ENCODE measurements at places on chromosomes 16 and 17.

- DNase-seq: no peak
Measured at GRCh38 chr17:10217916-10218315, 19.5 kb upstream of the GAS7 start.

DNA sequence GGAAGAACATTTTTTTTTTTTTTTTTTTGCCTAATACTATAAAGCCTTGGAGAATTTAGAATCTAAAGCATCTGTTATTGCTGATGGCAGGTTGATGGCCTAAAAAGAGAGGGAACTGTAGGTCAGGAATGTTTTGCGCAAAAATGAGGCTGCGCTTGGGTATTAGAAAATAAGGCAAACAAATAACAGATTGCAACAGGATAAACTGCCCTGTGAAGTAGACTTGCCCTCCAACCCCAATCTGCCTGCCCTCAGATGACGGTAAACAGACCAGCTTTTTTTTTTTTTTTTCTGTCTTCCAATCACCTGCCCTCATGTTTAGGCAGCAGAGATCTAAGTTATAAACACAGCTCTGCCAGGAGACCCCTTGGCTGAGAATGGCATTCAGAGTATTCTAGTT lies 3.8 kb upstream of the DHX8 start:
- DNase-seq: no peak

DNA sequence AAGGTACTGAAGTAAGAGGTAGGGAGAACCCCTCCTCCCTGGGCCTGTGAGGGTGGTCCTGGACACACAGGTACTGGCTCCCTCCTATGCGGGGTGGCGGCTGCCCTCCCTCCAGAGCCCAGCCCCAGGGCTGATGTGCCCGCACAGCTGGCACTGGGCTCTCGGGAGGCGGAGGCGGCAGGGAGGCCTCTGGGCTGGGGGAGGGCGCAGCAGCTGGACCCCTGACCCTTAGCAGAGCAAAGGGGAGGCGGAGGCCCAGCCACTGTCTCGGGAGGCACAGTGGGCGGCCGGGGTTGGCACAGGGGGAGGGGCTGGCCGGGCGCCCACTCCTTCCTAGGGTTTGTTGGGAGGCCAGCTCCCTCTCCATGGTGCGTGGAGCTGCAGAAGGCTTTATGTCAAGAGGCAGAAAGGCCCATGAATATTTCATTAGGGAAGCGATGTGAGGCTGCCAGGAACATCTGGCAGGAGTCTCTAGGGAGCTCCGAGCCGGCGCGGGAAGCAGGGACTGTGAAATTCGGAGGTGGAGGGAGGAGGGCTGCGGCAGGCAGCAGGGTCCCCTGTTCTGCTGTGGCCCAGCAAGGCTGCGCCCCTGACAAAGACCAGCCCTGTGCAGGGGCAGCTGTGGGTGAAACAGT lies 44.1 kb upstream of the ACSF3 start:
- DNase-seq: no peak

DNA sequence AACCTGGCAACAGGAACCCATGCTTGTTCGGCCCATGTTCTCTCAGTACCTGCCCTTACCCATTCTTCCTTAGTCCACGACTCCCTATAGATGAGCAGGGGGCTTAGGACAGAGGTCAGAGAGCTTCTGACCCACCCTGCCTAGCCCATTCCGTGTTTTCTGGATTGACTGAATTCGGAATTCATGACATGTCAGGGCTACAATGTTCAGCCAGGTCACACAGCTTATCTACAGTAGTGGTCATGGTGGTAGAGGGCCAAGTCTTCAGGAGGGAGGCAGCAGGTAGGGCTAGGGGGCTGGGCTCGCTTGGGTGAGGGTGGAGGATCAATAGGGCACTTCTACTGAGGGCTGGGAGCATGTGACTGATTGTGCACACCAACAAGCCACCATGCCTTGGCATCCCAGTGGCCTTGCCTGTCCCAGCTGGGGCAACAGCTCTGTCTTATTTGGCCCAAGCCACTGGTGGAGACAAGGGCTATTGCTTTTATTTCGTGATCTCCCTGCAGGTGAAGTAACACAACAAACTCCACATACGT lies 3.1 kb downstream of the HEXIM2 start:
- DNase-seq: no peak

DNA sequence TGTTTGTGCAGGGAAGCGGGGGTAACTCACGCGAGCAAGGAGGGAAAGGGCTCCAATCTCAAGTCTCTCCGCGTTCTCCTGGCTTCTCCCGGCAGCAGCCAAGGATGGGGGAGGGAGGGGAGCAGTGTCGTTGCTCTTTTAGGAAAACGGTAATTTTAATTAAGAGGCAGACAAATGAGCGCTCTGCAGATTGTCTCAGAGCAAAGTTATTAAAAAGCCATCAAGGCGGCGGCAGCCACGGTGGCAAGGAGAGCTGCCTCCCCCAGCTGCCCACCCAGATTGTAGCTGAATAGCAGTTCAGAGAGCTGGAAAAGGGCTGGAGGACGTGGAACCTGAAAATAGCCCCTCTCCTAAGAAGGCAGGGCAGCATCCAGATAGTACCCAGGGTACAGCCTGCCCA lies 11.6 kb downstream of the SRCIN1 start:
- DNase-seq: no peak

DNA sequence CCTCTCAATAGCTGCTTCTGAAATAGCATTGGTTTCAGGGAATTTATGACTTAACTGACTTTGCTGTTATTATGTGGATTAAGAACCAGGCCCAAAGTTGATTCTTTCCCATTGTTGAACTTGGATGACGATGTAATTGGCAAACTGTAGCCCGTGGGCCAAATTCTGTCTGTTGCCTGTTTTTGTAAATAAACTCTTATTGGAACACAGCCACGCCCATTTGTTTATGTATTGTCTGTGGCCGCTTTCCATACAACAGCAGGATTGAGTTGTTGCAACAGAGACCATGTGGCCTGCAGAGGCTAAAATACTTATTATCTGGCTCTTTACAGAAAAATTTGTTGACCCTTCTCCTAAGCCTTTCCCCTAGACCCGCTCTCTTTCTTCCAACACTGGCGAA lies 31.6 kb downstream of the NTN1 start:
- no peak for DNase-seq

DNA sequence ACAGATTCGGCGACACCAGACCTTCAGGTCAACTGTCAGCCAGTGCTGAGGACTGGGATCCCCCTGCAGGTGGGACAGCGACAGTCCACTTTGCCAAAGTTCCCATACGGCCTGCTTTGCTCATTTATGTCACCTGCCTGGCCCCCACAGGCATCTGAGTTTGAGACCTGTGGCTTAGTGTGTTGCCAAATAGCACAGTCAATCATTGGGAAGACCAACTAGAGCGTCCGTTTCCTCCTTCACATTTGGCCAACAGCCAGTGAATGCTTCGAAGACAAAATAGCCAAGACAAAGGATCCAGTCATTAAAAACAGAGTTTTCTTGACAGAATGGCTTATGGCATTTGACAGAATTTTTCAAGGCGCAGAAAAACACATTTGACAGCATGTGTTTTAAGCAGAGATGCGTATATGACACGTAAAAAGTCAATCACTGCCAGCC lies 113.8 kb downstream of the ABCC12 start:
- peak; percentile 5 for DNase-seq

GRCh38 chr17:55451758-55452138 lies 30.1 kb upstream of the MMD start:
- DNase-seq: no peak

DNA sequence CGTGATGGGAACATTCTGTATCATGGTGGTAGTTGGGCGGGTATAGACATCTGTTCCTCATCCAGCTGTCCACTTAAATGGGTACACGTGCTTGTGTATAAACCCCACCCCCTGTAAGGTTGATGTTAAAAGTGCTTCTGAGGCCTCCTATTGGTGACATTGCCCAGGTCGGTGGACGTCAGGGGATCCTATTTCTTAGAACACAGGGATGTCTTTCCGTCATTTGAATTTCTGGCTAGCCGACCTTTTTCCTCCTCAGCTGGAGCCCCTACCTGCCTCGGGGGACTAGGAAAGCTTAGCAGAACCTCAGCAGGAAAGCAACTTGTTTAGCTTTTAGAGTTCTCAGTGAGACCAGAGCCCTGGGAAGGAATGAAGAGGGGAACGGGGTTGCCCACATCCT lies 16.6 kb upstream of the CRISPLD2 start:
- no peak for DNase-seq

- DNase-seq: no peak
Measured at GRCh38 chr17:65780111-65780510, 218.7 kb upstream of the AXIN2 start.

- no peak for DNase-seq
Measured at GRCh38 chr17:83008526-83008925, 70.9 kb upstream of the METRNL start.

DNA sequence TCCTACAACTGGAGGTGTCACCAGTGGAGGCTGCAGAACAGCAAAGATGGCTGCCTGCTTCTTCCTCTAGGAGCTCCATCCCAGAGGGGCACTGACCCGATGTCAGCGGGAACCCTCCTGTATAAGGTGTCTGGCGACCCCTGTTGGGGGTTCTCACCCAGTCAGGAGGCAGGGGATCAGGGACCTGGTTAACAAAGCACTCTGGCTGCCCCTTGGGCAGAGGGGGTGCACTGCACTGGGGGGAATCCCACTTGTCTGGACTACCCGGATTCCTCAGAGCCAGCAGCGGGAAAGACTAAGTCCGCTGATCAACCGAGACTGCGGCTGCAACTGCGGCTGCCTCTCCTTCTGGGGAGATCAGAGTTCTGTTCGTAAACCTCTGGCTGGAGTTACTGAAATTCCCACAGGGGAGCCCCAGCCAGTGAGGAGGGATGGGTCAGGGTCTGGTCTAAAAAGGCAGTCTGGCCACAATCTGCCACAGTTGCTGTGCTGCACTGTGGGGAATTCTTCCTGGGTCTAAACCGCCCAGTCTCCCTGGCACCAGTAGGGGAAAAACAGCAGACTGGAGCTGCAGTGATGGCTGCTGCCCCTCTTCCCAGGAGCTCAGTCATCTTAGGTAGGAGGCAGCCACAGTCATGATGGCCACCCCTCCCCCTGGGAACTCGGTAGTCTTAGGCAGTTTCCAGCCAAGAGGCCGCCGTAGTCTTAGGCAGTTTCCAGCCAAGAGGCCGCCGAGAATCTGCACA lies 213.4 kb downstream of the CYB561 start:
- DNase-seq: no peak

DNA sequence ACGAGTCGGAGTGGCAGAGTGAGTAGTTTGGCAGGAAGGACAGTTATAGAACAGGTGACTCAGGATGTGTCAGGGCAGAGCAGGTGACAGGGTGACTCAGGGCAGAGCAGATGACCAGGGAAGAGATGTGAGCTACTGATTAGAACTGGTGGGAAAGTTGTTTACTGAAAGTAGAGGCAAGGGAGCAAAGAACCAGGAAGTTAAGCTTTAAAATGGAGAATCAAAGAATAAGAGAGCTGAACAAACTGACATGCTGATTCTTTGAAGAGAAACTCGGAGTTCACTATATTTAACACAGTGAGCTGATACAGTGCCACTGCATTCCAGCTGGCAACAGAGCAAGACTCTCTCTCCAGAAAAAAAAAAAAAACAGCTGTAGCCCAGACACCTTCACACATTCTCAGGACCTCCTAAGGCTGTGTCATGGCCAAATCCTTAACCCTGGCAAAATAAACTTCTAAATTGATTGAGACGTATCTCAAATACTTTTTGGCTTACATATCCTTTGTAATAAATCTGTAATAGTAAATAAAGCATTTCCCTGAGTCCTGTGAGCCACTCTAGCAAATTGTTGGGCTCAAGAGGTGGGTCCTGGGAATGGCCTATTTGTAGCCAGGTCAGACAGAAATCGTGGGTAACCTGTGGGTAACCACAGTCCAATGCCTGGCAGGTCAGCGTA lies 12.3 kb upstream of the UBE2I start:
- no peak for DNase-seq

DNA sequence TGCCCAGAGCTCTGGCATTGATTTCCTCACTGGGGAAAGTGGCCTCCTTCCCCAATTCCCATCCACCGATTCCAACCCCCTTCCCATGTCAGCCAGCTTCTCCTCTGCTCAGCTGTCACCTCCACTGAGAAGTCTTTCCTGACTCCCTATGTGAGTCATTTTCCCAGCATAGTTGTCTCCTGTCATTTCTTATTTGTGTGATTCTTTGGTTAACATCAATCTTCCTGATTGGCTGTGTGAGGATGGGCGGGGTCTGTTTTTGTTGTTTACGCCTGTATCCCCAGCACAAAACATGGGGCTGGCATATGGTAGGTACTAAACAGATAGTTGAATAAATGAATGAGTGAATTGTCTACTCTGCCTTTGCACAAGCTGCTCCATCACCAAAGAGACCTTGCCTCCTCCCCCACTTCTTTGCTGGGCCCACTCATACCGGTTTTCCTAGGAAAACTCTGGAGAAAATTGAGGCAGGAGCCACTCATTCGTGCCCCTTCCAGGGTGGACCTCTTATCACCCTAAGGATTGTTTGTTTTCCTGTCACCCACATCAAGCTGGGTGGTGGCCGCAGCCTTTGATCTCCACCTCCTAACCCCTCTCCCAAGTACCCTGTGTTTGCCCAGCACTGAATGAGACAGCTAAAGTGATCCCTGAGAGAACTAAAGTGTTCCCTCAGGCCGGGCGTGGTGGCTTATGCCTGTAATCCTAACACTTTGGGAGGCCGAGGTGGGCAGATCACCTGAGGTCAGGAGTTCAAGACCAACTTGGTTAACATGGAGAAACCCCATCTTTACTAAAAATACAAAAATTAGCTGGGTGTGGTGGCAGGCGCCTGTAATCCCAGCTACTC lies 1.2 kb upstream of the GRB7 start:
- DNase-seq: no peak

- DNase-seq: no peak
Measured at GRCh38 chr16:5977329-5977728, 879.7 kb upstream of the EEF2KMT start.

DNA sequence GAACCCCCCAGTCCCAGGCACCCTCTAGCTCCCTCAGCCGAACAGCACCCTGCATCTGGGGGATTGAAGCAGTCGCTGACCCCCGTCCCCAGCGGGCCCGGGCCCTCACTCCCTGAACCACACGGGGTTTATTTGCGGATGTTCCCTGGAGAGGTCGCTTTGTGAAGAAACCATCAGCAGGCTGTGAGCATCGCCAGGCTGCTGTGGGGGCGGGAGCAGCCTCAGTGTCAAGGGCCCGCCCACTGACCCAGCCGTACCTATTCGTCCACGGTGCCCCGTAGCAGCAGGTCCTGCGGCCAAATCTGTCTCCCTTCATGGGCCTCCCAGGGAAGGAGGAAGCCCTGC lies 6.4 kb upstream of the RAB40C start:
- no peak for DNase-seq

DNA sequence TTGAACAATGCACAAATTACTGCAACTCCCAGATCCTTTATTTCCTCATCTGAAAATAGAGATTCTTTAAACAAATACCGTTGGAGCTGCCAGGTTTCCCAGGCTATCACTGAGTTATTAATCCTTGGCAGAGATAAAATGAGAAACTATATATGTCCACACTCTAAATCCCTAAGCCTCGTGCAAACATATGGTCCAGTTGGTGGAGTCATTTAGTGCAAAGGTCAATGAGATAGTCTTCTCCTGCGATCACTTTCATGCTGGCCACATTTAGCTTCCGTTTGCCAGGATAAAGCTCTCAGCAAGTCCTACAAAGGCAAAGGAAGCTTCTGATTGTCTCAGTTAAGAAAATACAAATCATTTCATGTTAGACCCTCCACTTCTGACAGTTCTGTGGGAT lies 11.0 kb downstream of the GRIN2A start:
- DNase-seq: no peak
